ENCODE measurements at places on chromosomes 16 and 17.

DNA sequence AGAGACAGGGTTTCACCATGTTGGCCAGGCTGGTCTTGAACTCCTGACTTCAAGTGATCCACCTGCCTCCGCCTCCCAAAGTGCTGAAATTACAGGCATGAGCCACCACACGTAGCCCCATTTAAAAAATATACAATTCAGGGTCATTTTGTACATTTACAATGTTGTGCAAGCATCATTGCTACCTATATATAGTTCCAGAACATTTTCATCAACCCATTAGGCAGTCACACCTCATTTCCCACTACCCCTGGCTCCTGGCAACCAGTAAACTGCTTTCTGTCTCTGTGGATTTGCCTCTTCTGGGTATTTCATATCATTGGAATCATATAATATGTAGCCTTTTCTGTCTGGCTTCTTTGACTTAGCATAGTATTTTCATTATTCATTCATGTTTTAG is 6.7 kb downstream of the LRRC36 start:
- DNase-seq = no peak

- DNase-seq = no peak
These were observed 7.6 kb downstream of the PSME3IP1 start for GRCh38 chr16:57178196-57178595.

- no peak for DNase-seq
These were observed 14.3 kb downstream of the VASN start for GRCh38 chr16:4385789-4386450.

GRCh38 chr17:16381496-16381820 is 567 bp downstream of the UBB start:
- DNase-seq = no peak

- DNase-seq = no peak
These were observed 19.7 kb downstream of the CACNA1H start for GRCh38 chr16:1172651-1173050.

- no peak for DNase-seq
These were observed 248.8 kb upstream of the ELAC2 start for GRCh38 chr17:13266606-13267005.

- DNase-seq = no peak
These were observed 69.6 kb downstream of the BCAS3 start for GRCh38 chr17:60747069-60747808.

GRCh38 chr17:19561697-19562318 is 28.2 kb downstream of the SLC47A1 start:
- DNase-seq = no peak

DNA sequence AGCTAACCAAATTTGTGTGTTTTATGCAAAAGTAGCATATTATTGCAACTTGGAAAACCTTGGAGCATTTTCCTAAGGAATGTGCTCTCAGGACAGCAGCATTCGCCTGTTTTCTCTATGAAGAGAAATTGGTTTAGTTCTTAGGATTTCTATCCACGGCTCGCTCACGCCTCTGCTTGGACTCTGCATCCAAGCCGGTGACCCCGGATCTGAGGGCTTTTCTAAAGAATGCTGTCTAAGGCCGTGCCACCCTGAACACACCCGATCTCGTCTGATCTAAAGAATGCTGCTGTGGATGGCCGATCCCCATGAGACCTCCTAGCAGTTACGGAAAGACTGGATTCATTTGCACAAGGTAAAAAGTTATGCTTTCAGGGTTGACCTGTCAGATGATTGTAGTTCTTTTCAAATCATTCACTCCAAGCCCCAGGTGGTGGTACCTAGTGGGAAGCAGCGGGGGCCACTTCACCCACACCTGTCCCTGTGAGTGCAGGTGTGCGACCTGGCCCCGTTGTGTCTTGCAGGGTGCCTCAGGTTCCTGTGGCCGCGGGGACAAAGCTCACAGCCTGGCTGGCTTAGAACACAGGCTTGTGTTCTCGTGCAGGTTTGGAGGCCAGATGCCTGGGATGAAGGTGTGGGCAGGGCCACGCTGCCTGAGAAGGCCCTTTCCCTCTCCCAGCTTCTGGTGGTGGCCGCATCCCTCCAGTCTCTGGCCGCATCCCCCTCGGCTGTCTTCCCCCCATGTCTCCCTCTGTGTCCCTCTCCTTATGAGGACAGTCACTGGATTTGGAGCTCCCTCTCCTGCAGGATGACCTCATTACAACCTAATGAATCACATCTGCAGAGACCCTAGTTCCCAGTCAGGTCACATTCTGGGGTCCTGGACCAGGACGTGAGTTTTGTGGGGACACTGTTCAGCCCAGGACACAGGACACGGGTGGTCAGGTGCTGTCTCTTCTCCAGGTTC is 71.1 kb downstream of the BANP start:
- DNase-seq = no peak
